ENCODE measurements at places on chromosomes 4 and X.

- DNase-seq: no peak
Observed at GRCh38 chr4:88219099-88219498, 60.7 kb upstream of the ABCG2 start.

DNA sequence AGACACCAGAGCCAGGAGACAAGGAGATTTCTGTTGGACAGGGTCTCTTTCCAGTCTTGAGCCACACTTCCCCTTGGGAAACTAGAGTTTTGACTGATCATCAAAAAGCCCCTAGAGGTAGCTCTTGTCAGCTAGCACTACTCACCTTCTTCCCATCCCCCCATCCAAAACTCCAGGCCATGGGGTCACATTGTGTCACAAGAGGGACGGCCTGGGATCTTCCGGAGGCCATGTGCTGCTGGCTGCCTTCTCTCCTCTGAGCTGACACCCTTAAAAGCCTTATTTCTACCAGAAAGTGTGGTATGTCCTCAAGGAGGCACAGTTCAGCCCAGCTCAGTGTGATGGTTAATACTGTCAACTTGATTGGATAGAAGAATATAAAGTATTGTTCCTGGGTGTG, 7.8 kb downstream of the PNMA3 start:
- DNase-seq: no peak

DNA sequence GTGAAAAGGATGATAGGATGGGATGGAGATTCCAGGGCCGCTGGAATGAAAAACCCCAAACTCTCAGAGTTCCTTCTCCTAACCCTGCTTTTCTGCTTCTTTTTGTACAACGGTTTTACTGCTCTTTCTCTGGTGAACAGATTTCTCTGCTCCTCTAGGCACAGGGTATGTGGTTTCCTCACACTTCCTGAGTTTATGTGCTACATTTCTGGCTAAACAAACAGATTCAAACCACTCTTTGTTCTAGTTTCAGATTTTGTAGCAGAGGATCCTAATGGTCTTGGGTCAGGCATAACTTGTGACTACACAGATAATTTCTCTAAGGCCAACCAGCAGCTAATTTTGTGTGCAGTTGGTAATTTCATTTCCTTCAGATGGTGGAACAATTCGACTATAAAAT, 52.6 kb downstream of the OSTC start:
- no peak for DNase-seq

- no peak for DNase-seq
Observed at GRCh38 chrX:84046403-84046984, 141.5 kb downstream of the RPS6KA6 start.

GRCh38 chr4:70948665-70949260, 44.7 kb upstream of the DCK start:
- DNase-seq: no peak

Data from ecto neural progenitor cell (in vitro differentiated cells).